ENCODE measurements at places on chromosomes 7 and 10. TPM values are rescaled to one million over a fixed set of nuclear protein-coding genes. Genes with fewer than 3 reads are reported as not detected.

GRCh38 chr10:42941295-42941644 lies 135.6 kb upstream of the RET start:
- peaks cover 45% of the 10 kb centered on the region for H3K27me3 ChIP-seq
- H3K36me3 ChIP-seq = no peaks in the 10 kb centered on the region
- no peak for DNase-seq
- no peak overlapping the region for H3K4me3 ChIP-seq
- no peak overlapping the region for H3K27ac ChIP-seq
- H3K4me1 ChIP-seq = no peaks in the 10 kb centered on the region

Gene LBX1
- total RNA-seq = not detected

Gene IQUB
- total RNA-seq = 1.1 TPM

Gene ANK3
- total RNA-seq = 25.0 TPM

Gene TAS2R38
- total RNA-seq = not detected

Gene ASZ1
- total RNA-seq = not detected

All from K562 (cell line).